Vagina (tissue), 2 donors: ENCODE measurements at places on chromosomes 16 and 17.

DNA sequence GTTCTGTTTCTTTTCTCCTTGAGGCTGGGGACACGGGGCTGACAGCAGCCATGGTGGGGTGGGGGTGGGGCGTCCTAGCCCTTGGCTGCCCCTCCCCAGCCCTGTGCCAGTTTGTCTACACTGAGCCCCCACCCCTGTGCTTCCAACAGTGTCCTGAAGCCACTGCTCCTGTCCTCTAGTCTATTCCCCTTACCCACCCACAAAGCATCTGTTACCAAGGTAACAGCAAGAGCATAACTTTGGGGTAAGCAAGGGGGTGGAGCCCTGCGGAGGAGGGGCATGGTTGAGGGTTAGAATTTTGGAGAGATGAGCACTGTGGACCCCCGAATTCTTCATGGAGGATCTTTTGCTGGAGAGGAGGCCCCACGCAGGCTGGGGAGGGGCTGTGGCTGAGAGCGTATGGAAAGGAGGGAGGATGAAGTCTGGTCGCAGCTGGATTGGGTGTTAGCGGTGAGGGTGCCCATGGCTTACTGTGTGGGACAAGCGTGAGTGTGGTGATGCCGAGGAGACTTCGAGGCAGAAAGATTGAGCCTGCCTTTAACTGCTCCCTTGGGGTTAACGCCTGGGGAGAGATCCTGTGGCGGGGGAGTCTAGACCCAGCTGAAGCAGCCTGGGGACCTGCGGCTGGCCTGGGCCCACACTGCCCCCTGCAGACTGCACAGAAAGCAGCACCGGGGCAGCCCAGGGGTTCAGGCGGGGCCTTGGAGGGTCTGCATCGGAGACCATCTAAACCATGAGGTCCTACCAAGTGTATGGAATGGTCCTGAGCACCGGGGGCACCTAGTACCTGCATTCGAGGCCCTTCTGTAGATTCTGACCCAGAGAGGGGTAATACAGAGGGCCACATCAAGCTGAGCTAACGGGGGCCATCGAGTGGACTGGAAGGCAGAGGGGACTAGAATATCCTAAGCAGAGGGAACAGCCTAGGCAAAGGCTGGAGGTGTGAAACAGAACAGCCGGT, 6.1 kb upstream of the STAC2 start:
- no peak for DNase-seq

GRCh38 chr16:140175-140857, 1.8 kb upstream of the NPRL3 start:
- no peak for DNase-seq

- no peak for DNase-seq
Observed at GRCh38 chr16:72925631-72925979, 122.3 kb downstream of the ZFHX3 start.

GRCh38 chr16:81029930-81030604, 5.6 kb upstream of the ATMIN start:
- DNase-seq: no peak
